Ascending aorta (tissue), 2 donors: ENCODE measurements at places on chromosomes 6 and 20.

- DNase-seq, result no peak
Observed at GRCh38 chr6:25411316-25411950, 132.3 kb downstream of the CARMIL1 start.

DNA sequence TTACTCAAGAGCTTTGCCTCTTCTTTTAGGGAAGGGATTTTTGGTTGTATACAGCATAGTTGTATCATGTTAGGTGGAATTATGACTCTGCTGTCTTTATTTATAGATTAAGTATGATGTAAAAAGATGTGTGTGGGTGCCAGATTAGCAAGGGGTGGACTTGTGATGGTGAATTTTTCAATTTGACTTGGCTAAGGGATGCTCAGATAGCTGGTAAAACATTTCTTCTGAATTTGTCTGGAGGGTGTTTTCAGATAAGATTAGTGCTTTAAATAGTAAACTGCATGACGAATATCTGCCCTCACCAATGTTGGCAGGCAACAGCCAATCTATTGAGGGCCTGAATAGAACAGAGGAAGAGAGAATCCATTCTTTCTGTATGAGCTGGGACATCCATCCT, 173.3 kb upstream of the TNFAIP3 start:
- no peak for DNase-seq

DNA sequence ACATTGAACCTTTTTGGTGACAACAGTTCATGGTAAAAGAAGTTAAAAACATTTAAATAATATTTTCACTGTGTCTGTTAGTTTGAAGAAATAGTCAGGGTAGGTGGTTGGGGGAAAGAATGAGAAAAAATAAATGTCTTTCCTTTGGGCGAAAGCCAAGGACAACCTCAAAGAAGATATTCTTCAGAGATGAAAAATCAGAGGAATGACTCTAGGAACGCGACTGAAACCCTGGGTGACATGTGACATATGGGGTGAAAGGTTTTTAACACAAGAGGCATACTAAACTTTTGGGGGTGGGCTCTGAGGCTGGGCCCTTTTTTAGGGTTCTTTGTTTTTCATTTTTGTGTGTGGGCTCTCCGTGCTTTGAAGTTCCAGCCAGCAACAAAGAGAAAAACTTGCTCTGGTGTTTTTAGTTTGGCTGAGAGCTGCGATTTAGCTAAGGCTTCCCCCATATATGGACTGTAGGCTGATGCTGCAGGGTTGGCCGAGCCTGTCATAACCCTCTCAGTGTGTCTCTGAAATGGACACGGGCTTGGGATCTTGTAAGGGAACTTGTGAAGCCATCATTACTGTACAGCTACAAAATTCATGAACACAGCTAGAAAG, 610.1 kb upstream of the ARID1B start:
- no peak for DNase-seq

DNA sequence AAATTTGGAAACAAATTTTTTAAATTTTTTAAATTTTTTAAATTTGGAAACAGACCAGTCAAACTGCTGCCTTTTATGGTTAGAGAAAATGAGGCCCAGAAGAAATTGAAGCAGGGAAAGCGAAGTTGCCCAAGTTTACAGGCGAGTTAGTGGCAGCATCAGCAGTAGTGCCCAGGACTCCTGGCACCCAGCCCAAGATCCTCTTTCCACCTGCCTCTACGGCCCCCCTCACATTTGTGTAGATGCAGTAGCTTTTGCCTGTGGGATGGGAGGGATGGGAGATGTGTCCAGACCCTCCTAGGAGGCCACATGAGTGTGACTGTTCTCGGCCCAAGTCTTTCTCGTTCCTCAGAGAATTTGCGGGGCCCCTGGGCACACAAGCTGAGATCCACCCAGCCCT, 49.8 kb downstream of the HNF4A start:
- no peak for DNase-seq

DNA sequence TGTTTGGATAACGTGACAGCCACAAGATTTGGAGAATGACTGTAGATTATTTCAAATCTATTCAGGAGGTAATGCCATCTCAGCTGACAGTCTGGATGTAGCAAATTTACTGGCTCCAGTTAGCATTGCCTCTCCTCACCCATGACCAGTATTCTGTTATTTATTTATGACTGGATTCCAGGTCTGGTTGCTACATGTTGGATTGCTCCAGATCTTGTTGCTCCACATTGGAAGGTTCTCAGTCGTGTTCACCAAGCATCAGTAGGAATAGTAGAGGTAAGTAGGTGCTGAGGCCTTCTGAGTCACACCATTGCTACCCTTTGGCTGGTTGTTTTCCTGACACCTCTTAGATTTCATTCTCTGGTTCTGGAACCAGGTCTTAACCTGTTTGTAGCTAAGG, 69.5 kb upstream of the ELOVL5 start:
- no peak for DNase-seq
